SK-MEL-5 (cell line): ENCODE measurements at places on chromosomes 2 and 18. TPM values are rescaled to one million over a fixed set of nuclear protein-coding genes. Genes with fewer than 3 reads are reported as not detected.

The TCF23 gene
- not detected in 2 replicates for total RNA-seq

- DNase-seq = no peak
Measured at GRCh38 chr2:30272761-30273573, 41.6 kb downstream of the LBH start.

GRCh38 chr2:214899751-214900150 is 90.3 kb upstream of the BARD1 start:
- no peak for DNase-seq

The ST8SIA5 gene
- not detected in 2 replicates for total RNA-seq

DNA sequence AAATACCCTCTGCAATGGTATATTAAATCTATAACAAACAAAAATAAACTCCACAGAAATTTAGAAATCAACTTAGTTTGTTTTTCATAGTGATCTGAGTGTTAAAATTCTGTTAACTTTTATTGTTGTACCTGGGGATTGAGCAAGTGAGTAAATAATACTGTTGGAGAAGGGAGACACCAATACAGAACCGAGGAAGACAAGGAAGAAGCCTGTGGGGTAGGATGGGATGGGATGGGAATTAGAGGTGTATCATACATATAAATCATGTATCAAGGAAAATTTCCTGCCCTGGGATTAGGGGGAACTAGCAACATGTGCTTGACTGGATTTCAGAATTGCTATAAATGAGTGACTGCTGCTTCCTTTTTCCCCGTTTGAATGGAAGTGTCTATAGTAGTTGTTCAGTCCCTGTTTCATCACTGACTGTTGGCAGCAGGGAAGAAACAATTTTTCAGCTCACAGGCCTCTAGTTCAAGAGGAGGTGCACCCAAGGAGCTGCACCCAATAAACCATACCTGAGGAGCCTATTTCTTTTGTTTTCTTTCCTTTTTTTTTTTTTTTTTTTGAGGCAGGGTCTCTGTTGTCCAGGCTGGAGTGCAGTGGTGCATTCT is 53.1 kb downstream of the SP110 start:
- no peak for DNase-seq
